Sciatic nerve (tissue), 2 donors: ENCODE measurements at places on chromosomes 1 and 21. TPM values are rescaled to one million over a fixed set of nuclear protein-coding genes. Genes with fewer than 3 reads are reported as not detected.

GRCh38 chr1:216034506-216034905, 388.7 kb downstream of the USH2A start:
- DNase-seq = no peak

- DNase-seq = no peak
Measured at GRCh38 chr1:242065813-242066212, 66.9 kb upstream of the MAP1LC3C start.

DNA sequence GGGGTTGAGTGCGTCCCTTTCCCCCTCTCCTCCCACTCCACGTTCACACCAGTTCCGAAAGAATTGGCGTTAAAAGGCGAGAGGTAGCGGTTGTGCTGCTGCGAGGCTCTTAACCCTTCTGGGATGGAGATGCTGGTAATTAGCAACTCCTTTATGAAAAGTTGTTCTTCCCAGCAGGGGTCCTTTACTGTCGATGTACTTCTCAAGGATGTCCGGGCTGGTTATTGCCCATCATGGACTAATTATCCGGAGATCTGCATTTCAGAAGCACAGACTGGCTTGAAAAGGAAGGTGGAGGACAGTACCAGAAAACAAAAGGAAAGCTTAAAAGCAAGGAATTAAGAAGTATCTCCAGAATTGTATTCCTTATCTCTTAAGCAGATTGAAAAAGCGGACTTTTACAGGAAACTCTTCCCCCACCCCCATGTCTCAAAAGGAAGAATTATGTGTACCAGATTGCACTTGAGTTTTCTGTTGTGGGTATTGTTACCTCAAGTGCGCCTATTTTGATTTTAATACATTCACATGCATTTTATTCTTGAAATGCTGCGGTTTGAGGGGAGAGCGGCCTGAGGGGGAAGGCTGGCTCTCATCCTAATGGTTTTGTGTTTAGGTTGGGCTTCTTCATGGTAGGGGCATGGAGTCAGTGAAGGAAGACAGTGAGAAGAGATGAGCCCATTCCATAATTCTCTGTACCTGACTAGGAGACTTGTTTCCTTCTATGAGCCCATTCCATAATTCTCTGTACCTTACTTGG, 1.5 kb downstream of the AK4 start:
- no peak for DNase-seq

The OR2L8 gene
- total RNA-seq = 0.53 TPM

DNA sequence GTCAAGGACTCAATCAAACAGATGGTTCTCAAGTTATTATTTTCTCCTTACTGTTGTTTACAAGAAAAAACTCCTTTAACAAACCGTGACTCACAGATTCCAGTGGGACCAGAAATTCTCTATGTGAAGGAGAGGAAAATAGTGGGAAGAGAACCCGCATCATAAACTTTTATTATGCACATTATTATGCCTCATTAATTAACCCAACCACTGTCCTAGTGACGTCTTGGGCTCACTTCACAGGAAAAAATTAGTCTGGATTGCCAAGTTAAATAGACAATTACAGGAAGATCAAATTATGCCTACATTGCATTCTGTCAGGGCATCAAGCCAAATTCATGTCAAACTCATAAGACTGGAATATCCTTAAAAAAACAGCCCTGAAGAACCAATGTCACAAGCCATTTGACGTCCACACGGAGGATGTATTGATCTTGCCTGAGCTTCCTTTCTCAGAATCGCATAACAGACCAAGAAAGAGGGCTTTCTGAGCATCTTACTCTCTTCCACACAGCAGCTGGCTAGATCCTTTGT, 347.8 kb downstream of the DUSP10 start:
- no peak for DNase-seq

The SPATA21 gene
- total RNA-seq = 0.49 TPM

DNA sequence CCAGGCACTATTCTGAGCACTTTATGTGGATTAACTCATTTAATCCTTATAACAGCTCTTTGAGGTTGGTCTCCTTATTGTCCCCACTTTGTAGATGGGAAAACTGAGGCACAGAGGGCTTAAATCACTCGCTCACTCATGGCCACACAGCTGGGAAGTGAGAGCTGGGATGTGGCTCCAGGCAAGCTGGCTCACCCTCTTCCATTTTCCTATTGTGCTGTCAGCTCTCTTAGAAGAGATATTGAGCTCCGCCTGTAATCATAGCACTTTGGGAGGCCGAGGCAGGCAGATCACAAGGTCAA, 3.8 kb upstream of the COL8A2 start:
- DNase-seq = no peak

DNA sequence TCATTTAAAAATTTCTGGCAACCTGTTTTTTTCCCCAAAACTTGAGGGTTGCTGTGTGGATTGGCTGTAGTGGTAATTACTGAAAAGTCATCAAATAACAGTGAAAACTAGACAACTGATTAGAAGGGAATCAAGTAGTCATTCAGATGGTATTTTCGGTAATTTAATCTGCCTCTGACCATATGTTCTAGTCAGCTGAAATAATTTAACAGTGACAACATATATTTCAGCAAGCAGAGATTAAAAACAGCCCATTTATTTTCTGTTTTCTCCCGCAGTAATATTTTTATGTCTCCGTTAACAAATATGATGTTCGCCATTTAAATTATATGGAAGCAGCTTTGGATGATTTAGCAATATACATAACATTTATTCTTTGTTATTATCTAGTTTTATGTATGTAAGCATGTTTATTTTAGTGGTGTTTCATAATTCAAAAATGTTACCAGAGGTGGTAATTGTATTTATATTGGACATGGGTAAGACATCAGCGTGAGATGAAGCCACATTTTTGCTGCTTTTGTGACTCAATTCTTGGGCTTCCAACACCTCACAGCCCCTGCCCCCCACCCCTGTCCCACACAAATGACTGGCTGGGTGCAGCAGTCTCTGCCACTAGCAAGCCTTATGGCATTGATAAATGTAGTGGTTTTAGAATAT, 104.4 kb downstream of the GALNT2 start:
- DNase-seq = no peak

DNA sequence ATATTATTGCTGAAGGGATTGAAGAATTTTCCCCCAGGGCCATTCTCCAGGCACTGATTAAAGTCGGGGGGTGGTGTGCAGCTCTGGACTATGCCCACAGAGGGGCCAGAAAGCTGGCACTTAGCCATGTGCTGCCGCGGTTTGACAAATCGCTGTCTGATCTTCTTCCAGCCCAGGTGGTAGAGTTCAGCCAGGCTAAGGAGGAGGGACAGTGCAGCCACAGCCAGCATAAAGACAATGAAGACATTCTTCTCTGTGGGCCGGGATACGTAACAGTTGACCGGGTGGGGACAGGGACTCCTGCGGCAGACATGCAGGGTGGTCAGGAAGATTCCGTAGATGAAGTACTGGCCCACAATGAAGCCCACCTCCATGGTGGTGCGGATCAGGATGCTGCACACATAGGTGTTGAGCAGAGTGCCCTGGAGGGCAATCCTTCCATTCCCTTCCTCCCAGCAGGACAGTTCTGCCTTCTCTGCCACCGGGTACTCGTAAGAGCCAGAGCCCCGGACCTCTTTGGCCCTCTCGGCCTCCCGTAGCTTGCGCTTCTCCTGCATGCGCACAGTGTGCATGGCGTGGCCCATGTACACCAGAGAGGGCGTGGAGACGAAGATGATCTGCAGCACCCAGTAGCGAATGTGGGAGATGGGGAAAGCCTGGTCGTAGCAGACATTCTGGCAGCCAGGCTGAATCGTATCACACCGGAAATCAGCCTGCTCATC, 1.9 kb downstream of the GJA5 start:
- no peak for DNase-seq

DNA sequence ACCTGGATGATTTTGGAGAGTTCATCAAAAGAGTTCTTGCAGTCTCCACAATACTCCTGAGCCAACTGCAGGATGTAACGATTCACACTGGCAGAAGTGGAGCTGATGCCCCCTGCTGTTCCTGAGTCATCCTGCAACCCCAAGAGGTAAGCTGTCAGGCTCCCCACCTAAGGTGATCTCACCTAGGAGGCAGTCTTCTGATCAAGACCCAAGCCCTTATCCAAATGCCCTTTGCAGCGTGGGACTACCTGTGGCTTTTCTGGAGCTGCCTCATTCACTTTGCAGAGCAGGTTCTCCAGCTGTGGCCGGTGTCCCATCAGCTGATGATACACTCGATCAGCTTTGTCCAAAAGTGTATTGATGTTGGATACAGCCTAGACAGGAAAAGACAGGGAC, 96.4 kb downstream of the UBR4 start:
- no peak for DNase-seq

- DNase-seq = no peak
Measured at GRCh38 chr1:19765623-19766022, 34.1 kb downstream of the TMCO4 start.
